ENCODE measurements at places on chromosomes 16 and 17.

- peak; percentile 12 for DNase-seq
These were observed 3.6 kb upstream of the HROB start for GRCh38 chr17:44137891-44138709.

DNA sequence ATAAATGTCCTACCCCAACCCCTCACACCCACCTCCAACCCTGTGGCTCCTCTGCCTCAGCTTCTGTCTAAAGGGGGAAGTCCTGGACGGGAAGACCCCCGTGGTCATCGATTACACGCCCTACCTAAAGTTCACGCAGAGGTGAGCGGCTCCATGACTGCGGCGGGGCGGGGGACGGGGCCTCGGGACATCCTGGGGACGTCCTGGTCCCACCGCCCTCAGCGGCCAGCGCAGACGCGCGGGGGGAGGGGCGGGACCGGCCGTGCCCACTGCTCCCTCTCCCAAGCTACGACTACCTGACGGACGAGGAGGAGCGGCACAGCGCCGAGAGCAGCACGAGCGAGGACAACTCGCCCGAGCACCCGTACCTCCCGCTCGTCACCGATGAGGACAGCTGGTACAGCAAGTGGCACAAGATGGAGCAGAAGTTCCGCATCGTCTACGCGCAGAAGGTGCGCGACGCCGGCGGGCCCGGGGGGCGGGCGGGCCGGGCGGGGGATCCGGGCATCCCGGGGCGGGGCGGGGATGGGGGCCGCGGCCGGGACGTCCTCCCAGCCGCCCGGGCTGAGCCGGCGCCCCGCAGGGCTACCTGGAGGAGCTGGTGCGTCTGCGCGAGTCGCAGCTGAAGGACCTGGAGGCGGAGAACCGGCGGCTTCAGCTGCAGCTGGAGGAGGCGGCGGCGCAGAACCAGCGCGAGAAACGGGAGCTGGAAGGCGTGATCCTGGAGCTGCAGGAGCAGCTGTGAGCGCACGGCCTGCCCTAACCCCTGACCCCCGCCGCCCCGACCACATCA lies 6.7 kb downstream of the RUNDC3A start:
- DNase-seq = no peak

- DNase-seq = no peak
These were observed 335.5 kb upstream of the ZFHX3 start for GRCh38 chr16:73383195-73383987.

GRCh38 chr16:73071131-73071940 lies 23.4 kb upstream of the ZFHX3 start:
- DNase-seq = no peak

- DNase-seq = no peak
These were observed 568.2 kb upstream of the EEF2KMT start for GRCh38 chr16:5665834-5666233.
